ENCODE measurements at places on chromosomes 5 and 9.

GRCh38 chr5:178182158-178182876 is 4.9 kb downstream of the GMCL2 start:
- no peak for DNase-seq

DNA sequence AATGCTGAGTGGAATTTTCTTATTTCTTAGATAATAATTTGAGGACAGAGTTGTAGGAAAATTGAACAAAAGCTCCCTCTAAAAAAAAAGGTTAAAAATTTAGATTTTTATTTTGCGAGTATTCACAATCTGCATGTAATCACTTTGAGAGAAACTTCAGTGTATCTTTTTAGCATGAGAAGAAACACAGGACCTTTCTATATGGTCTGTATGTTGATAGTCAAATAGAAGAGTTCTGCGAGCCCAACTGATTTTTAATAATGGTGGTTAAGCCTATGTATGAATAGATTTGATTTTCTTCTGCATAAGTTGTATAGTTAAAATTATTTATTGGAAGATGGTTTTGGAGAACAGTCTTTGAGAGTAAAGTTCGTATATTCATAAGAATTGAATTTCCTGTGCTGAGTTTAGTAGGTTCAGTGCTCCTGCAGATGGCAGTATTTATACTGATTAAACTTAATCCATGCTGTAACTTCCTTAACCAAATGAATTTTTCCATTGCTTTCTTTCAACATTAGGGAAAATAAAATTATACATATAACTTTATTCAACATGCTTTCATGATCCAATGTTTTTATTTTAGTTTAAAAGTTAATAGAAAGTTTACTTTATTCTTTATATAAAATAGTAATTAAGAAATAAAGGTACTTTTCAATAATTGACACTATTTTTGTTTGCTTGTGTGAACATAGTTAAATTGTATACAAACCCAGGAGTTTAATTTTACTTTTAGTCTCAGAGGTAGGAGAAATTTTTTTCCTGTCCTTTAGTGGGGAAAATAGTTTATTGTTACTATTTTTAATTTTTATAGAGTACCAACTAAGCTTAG is 19.6 kb downstream of the TCERG1 start:
- peak; percentile 14 for DNase-seq

DNA sequence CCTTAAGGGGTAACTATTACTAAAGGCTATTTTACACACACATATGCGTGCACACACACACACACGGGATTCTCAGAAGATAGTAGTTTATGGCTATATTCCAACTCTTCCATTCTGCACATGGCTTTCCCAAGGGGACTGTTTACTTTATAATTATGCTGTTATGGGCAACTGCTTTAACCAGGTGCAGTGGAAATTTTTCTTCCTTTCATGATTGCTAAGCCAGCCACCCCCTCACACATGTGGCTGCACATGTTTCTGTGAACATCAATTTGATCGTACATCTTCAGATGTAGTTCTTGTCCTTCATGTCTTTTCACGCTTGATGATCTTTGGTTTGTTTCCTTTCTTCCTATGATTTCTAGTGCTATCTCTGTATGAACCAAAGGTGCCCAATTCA is 37.0 kb downstream of the MRPS30 start:
- DNase-seq, result no peak

DNA sequence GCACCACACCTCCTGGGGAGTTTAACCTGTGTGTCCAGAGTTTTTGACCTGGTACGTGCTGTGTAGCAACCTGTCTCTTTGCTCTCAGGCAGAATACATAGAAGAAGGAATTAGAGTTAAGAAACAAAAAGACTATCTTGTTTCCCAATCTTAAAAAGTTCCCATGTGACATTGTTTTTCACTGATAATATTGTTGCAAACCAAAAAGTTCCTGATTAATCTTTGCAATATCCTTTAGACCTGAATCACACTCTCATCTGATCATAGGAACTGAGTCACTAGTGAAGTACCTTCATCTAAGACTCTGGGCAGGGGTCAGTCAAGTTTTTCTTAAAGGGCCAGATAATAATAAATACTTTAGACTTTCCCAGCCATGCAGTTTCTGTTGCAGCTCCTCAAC is 35.1 kb downstream of the BASP1 start:
- no peak for DNase-seq

DNA sequence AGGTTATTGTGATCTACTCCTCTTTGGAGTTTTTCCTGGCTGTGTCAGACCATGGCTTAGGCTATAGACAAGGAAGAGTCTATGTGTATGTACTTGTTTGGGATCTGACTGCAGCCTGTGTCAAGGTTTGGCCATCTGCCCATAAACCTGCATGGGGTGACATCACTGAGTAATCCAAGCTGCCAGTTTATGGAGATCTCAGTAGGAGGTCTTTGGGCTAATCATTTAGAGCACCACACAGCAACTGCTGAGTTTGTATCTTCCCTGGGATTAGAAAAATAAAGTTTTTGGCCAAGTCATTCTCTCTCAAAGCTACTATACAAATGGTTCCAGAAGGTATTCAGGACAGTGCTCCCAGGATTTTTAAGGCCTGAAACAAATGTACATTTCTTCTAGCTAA is 65.5 kb upstream of the HSPB3 start:
- peak; percentile 6 for DNase-seq

GRCh38 chr9:29625292-29625731 is 2052.0 kb upstream of the C9orf72 start:
- DNase-seq, result no peak

DNA sequence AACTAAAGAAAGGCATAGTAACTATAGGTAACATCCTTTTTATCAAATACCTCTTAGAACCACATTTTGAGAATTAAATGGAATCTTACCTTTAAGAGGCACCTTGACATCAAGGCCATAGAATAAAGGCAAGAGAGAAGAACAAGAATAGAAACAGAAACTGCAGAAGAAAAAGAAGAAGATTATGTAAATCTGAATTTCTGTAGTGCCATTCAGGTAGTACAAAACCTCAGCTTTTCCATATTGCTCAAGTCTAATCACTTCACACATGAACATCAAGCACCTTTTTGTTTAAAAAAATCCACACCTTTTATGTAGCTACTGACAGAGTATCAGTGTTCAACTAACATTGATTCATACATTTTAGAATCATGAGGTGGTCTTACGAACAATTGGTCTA is 91.8 kb upstream of the DPYSL3 start:
- DNase-seq, result no peak
